ENCODE measurements at places on chromosomes 1 and 21.

DNA sequence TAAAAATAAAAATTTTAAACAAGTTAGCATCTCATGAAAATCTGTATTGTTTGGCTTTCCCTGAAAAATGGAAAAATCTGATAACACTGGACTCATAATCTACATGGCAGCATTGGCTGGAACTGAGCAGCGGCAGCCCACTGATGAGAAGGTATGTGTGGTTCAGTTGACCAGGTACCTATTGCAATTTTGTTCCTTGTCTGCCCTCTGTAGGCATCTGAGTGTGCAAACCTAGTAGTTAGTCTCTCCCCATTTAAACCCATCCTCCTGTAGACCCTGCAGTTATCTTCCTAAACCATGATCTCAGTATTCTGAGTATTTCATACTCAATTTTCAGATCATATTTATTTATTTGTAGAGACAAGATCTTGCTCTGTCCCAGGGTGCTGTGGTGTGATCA is 59.4 kb upstream of the SERBP1 start:
- peak; percentile 11 for DNase-seq

DNA sequence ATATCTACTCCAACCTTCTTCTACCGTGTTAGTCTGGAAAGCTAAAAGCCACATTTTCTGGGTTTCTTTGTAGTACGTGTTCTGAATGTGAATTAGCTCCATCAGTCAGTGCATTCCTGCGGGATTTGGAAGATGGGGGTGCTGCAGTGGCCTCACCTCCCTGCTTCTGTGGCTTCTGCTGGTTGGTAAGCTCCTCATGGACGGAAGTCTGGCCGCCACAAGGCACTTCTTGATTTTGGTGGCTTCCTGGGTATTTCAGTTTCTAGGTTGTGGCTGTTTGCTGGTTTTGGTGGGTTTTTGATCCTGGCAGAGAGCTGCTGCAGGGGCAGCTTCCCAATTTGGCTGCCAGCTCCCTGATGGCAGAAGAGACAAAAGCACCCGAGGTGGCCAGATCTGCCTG is 20.9 kb upstream of the TACSTD2 start:
- no peak for DNase-seq

DNA sequence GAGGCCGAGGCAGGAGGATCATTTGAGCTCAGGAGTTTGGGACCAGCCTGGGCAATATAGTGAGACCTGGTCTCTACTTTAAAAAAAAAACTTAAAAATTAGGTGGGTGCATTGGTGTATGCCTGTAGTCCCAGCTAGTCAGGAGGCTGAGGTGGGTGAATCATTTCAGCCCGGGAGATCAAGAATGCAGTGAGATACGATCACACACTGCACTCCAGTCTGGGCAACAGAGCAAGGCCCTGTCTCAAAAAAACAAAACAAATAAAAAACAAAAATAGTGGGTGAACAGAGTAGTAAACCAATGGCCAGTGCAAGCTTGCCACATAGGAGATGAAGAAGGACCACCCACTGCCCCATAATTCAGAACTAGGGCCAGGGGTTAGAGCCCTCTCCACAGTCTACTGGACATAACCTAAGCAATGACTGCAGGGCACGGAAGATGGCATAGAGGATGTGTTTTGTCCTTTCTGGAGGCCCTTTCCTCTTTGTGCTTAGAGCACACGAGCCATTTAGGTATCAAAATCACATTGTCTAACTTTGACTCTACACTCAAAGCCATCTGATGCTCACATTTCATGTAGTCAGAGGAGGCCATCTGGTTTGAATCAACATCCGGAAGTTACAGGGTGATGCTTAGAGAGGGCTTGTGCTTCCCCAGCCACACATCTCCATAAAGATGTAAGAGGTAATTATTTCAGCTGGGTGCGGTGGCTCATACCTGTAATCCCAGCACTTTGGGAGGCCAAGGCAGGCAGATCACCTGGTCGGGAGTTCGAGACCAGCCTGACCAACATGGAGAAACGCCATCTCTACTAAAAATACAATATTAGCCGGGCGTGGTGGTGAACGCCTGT is 12.6 kb downstream of the CD2 start:
- DNase-seq, result no peak

- no peak for DNase-seq
Observed at GRCh38 chr1:156492013-156492590, 8.5 kb downstream of the MEF2D start.

GRCh38 chr1:18731148-18731547 is 100.5 kb downstream of the PAX7 start:
- DNase-seq, result no peak

- no peak for DNase-seq
Observed at GRCh38 chr1:172895050-172895460, 155.7 kb downstream of the TNFSF18 start.

Data from heart right ventricle (tissue), 16 donors.